ENCODE measurements at places on chromosomes 16 and 17.
A peak's percentile ranks its signal among the peaks of the same experiment; 100 is the strongest.

DNA sequence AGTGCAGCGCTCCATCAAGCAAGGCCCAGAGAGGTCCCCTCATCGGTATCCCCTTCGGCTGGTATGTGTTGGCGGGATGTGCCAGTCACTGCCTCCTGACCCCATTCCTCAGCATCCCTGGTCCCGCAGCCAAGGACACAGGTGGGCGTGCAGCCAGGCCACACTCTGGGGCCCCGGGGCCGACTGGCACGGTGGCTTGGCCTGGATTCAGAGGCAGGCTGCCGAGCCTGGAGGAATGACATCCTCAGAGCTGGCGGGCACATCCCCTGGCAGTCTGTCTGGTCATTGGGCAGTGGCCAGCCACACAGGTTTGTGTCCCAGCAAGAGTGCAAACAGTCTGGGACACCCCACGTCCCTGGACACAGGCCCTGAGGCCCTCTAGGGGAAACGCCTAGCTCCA is 111.1 kb downstream of the SDK2 start:
- DNase-seq: no peak

DNA sequence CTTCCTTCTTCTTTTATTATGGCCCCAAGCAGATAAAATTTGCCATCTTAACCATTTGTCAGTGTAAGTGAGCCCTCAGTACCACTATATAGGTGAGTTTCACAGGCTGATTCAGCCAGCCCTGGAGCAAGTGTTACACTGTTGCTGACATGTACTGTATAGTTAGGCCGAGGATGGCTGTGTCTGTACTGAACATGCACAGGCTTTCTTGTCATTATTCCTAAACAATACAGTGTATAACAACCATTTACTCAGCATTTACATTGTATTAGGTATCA is 53.7 kb downstream of the AMFR start:
- no peak for DNase-seq

- peak; percentile 4 for DNase-seq
Observed at GRCh38 chr16:13478991-13479390, 441.0 kb upstream of the ERCC4 start.

- no peak for DNase-seq
Observed at GRCh38 chr16:8874388-8874787, 5.6 kb upstream of the CARHSP1 start.

DNA sequence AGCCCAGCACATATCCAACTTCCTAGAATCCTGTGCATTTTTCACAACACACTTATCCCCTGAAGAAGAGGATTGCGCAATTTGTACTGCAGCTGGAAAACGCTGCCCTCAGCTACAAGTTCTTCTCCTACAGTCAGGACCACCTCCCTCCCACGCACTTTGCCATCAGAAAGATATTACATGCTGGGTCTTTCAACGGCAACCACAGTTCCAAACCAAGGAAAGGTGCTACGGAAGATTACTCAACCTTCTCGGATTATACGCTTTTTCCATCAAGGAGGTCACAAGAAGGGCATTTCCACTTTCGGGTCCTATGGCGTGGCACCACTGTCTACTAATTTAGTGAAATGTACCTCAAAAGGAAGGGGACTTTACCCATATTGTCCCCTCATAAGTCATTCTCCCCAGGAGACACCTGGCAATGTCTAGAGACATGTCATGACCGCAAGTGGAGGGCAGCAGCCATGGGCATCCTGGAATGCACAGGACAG is 35.2 kb downstream of the USP7 start:
- no peak for DNase-seq

DNA sequence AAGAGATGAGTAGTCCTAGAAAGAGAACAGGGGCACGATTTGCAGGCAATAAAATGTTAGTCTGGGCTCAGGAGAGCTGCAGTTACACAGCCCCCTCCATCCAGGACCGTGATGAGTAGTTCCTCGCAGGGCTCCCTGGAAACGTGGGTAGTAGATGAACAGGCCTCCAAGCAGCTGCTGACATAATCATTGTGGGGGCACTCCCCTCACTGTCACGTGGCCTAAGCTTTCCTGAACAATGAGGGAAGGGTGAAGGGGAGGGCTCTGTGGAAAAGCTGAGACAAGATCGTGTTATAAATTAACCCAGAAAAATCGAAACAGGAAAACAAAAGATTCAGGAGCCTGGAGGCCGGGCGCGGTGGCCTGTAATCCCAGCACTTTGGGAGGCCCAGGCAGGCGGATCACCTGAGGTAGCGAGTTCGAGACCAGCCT is 1.3 kb upstream of the PER1 start:
- no peak for DNase-seq

GRCh38 chr17:42394838-42395237 is 6.6 kb upstream of the STAT3 start:
- DNase-seq: no peak
